T-helper 1 cell (primary cell): ENCODE measurements at places on chromosomes 1 and 21.

DNA sequence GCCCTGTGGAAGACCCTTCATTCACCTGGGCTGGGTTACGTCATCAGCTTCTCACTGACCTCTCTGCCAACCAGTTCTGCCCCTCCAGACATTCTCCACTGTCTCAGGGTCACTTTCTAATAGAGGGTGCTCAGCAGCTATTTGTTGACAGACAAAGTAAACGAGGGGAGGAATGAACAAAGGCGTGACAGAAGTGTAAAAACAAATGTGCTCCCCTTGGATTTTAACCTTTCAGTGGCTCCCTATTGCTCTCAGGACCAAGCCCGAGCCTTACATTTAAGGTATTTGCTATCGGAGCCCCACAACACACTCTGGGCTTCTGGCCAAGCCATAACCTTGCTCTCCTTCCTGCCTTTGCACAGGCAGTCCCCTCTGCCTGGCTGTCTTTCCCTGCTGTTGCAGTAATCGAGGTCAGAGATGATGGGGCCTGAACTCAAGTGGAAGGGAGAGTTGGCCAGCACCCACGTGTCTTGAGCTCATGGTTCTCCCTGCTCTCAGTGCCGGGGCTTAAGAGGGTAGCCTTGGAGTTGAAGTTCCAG, 9.3 kb upstream of the MARCKSL1 start:
- DNase-seq = no peak

- DNase-seq = no peak
These were observed 20.6 kb upstream of the RNU1-4 start for GRCh38 chr1:16719571-16720350.

- no peak for DNase-seq
These were observed 367.1 kb upstream of the ESRRG start for GRCh38 chr1:217090060-217090911.

DNA sequence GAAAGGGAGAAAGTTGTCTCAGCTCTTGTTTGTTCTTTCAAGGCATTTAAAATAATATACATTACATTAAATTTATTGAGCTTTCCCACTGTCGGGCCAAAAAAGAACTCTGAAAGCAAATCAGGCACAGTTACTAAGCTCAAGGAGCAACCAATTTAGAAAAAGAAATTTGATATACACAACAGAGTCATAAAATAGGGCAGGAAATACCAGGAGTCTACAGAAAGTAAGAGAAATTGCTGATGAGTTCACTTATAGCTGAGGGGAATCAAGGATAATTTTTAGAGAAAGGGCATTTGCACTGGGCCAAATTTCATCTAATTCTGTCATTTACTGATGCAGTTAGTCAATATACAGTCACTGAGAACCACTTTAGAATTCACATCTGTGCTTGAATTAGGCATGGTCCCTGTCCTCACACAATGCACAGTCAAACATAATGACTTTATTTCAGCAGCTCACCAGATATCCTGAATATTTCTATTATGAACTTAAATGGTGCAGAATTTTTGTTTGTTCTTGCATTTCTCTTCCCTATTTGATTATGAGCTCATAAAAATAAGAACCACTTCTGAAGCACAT, 249.6 kb upstream of the BEND5 start:
- no peak for DNase-seq

DNA sequence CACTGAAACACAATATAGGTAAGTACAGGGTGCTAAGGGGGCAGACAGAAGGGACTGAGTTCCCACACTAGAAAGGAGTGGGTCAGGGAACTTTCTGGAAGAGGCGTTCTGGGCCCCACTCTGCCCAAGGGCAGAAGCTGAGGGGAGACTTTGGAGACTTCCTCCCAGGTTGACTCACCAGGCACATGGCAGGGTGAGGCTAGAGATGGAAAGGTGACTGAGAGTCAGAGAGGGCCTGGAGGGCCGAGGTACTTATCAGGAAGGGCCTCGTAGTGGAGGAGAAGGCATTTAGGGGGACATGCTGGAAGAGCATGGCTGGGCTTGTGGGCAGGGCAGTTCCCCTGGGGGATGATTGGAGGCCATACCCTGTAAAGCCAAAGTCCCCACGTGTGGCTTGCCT, 159.9 kb upstream of the JUN start:
- no peak for DNase-seq
